ENCODE measurements at places on chromosomes 5 and 9.

- peak; percentile 46 for DNase-seq
Observed at GRCh38 chr5:69364414-69364813, 4.9 kb downstream of the AK6 start.

GRCh38 chr5:51997949-51998348 lies 614.7 kb downstream of the ISL1 start:
- no peak for DNase-seq

GRCh38 chr5:168948746-168949145 lies 352.2 kb downstream of the SLIT3 start:
- DNase-seq, result no peak

DNA sequence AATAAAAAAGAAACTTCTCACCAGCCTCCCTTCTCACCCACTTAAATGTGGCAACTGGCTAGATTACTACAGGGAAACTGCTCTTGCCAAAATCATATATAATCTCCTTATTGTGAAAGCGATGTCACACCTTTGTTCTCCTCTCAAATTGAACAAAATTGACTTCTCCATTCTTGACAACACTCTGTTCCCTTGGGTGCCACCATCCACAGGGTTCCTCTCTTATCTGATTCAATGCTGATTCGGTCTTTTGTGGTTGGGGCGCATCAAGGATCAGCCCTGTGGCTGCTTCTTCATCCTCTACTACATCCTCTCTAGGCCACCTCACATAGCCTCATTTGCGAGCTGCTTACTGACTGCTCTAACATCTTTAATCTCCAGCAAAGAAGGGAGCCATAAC lies 86.1 kb downstream of the EDIL3 start:
- DNase-seq, result no peak

DNA sequence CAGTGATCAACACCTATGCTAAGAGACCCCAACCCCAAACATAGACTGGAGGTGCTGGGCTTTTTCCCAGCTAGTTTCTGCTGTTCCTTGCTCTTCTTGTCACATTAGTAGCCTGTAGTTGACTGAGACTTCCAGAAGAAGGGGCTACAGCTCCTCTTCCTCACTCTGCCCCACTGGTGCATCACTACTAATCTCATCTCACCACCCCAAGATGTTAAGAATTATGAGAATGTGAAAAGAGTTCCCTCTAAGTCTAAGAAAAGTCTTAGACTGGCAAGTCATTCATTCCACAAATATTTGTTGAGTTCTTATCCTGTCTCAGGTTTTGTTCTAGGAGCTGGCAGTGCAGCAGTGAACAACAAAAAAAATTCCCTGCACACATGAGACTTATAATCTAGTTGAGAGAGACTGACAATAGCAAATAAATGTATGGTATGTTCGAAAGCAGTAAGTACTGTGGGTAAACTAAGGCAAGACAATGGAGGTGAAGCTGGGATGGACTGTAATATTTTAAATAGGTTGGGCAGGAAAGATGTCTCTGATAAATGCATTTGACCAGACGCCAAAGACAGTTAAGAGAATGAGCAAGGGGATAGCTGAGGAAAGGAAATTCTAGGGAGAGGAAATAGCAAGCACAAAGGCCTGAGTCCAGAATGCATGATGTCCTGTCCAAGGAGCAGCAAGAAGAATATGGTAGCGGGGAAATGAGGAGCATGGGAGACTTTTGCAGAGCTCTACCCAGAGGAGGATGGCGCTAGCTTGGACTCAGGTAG lies 92.3 kb downstream of the PTCD2 start:
- DNase-seq, result peak; percentile 54

DNA sequence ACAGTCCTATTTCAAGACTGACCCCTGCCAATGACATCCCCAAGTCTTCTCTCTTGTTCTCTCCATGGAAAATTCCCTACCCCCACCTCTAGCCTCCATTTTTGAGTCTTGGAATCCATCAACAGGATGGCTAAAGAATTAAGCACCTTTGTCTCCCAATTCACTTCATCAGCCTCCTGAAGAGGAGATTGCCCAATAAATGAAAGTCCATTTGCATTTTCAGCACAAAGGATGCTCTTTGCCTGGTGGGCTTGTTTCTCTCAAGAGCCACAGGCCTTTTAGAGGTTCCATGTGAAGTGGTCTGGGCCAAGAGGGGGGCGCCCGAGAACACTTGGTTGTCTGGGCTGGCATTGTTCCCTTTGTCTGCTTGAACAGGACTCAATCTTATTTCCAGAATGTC lies 12.6 kb downstream of the HSD17B3 start:
- no peak for DNase-seq

DNA sequence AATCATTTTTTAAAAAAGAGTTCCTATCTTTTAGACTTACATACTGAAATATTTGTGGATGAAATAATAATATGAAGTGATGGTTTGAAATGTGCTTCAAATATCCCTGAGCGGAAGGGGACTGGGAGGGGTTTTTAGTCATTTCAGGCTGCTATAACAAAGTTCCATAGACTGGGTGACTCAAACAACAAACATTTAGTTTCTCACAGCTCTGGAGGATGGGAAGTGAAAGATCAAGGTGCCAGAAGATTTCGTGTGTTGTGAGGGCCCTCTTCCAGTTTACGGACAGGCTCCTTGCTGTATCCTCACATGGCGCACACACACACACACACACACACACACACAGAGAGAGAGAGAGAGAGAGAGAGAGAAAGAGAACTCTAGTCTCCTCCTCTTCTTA lies 27.1 kb upstream of the TEX10 start:
- peak; percentile 91 for DNase-seq

- DNase-seq, result no peak
Observed at GRCh38 chr9:131480258-131480657, 22.5 kb upstream of the POMT1 start.

DNA sequence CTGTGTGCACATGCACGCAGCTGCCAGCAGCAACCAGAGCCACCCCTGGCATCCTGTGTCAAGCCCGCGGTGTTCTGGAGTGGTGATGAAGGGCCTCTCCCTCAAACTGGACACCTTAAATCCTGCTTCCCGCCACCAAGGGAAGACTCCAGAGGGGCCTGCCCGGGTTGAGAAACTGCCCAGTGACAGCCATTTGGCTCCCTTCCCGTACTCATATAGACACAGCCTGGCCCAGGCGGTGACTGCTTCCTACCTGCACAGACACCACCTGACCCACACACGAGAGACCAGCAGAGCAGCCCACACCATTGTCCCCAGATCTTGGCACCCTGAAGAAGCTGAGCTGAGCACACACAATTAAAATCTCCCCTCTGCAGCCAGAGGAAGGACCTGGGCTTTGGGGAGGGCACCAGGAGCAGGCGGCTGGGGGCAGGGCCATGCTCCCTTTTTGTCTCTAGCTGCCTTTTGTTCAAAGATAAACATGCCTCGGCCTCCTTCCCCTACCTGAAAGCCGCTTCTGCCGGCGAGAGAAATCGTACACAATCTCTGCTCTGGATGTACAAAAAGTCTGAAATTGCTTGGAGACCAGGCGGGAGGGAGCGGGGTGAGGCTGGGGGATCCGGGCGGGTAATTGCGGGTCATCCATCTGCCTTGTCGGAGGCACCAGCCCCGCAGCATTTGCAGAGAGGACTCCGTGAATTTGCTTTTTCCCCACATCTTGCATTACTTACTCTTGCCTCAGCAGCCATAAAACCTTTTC lies 78.4 kb downstream of the TSPAN17 start:
- DNase-seq, result no peak

GRCh38 chr9:93196096-93197055 lies 12.4 kb downstream of the WNK2 start:
- no peak for DNase-seq

DNA sequence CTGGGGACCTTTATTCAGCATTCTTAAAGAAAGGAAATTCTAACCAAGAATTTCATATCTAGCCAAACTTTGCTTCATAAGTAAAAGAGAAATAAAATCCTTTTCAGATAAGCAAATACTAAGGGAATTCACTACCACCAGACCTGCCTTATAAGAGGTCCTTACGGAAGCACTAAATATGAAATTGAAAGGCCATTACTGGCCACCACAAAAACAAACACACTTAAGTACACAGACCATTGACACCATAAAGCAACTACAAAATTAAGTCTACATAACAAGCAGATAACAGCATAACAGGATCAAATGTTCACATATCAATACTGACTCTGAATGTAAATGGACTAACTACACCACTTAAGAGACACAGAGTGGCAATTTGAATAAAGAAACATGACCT lies 361.4 kb upstream of the POU5F2 start:
- no peak for DNase-seq

DNA sequence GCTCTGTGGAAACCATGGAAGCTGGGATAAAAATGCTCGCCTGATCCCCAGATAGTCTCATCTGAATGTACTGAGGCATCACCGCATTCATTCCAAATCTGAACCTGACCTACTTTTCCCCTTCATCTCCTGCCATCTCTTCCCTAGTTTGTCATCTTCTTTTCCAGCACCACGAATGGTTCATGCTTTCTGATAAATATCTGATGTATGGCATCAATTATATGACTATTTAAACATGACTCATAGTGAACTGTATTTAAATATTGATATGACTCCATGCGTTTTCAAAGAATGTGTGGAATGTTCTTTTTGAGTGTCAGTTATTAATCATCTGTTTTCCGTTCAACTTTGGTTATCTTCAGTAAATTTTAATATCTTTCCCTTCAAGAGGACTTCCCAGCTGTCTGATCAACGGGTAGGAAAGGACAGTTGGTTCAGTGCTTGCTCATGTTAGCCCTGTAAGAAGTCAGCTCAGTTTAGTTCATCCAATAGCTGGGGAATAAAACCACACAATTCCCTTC lies 21.1 kb downstream of the BASP1 start:
- peak; percentile 90 for DNase-seq

- no peak for DNase-seq
Observed at GRCh38 chr5:44795496-44795895, 13.3 kb upstream of the MRPS30 start.

DNA sequence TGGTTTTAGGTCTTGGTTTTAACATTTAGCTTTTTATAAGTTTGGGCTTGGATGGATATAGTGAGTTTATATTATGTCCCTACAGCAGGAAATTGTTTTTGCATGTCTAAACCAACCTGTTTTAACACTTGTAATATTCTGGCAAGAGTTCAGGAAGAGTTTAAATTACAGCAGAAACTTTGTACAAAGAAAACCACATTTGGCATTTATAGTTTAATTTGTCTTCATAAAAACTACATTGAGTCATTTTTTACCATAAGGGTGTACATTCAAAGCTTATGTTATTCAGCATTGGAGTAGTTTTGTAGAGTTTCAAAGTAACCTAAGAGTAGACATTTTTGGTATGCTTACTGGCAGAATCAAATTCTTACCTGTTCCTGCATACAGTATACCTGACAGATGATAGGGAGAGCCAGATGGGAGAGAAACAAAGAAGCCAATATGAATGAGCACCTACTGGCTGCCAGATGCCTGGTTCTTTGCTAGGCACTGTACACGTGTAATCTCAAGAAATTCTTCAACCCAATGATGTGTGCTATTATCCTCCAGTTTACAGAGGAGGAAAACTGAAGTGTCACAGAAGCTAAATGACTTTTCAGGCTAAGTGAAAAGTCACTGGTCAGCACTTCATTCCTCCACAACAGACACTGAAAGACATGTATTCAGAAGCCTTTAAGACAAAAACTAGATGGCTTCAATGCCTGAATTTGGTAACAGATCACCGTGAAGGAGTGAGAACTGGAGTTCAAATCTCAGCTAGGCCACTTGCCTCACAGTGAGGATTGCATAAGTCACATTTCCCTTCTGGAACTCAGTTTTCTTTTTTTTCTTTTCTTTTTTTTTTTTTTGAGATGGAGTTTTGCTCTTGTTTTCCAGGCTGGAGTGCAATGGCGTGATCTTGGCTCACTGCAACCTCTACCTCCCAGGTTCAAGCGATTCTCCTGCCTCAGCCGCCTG lies 25.9 kb upstream of the ECM2 start:
- peak; percentile 53 for DNase-seq

GRCh38 chr9:96232539-96233241 lies 69.3 kb downstream of the HSD17B3 start:
- DNase-seq, result peak; percentile 66

DNA sequence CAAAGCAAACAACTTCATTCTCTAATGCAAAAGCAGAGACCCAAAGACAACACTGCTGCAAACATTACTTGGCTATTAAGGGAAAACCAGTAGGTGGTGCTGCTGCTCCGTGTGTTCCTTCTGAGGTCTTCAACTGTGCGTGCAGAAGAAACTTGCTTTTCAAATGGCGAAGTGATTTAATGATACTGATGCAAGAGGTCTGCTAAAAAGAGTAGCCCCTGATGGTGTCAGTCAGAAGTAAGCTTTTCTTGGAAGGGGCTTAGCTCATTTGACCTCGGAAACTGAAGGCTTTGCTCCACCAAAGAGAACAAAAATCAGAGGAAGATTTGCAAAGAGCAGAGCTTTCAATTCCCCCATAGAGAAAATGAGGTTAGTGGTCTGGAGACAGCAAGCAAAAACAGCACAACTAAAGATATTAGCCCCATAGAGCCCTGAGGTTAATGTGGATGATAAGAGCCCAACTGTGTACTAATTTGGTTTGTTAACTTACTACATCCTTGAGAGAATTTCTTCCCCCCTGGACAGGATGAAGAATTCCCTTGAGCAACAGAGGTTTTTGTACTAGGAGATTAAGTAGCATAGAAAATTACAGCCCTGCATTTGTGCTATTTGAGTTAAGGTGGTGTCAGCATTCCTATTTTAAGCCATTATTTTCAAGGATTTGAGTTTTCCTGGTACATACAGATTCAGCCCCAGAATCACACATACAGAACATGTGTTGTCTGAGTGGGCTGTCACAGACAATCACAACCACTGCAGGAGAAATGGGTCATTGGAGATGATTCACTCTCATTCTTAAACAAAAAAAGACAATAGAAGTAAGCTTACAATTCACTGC lies 153.2 kb upstream of the C9orf72 start:
- no peak for DNase-seq

GRCh38 chr5:54446379-54446732 lies 9.1 kb upstream of the HSPB3 start:
- DNase-seq, result no peak

DNA sequence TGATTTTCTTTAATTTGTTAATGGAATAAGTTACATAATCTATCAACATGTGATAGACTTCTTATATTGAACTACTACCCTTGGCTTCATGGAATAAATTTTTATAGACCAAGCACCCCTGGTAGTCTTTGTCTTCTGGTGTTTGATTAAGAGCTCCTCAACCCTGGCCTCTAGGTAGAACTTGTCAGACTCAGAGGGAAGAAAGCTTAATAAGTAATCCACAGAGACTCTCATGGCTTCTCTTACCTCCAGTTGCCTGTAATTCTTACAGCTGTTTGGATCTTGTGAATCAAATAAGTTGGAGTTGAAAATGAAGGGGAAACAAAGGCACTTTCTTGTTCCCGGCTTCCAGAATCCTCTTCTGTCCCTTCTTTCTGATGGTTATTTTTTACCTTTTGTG lies 7.0 kb upstream of the GPR21 start:
- no peak for DNase-seq

GRCh38 chr9:129594632-129595031 lies 26.3 kb downstream of the C9orf50 start:
- no peak for DNase-seq

GRCh38 chr9:32011049-32011448 lies 373.4 kb upstream of the ACO1 start:
- no peak for DNase-seq

DNA sequence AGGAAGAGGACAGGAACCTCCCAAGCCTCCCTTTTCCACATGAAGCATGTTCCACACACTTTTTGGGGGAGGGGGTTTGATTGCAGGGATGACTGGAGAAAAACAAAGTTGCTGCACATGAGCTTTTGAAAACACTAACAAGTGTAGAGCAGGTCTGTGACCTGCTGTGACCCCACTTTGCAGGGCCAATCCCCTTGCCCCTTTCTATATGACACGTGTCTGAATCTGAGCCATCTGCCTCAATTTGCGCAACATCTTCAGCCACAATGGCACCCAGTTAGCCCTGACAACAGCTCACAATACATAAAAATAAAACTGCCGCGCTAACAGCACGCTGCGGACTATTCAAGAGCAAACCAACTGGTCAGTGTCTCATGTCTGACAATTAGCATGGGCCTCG lies 227.8 kb upstream of the TBCA start:
- no peak for DNase-seq
